ENCODE measurements at places on chromosomes 2 and 18.

- no peak for DNase-seq
Observed at GRCh38 chr2:226489775-226490541, 309.7 kb downstream of the IRS1 start.

DNA sequence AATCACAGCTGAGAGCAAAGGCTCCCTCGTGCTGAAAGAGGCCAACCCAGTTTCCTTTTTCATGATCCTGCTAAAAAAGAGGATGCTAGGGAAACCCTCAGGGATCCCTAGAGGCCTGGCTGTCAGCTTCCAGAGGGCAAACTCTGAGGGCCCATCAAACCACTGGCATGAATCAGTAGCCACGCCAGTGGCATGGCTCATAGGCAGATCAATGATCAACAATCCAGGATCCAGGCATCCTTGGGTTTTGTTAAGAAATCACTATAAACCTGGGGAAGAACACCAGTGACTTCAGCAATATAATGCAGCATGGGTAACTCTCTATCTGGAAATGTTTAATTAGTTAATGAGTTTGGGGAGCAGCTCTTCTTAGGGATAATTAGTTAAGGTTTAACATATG is 286.5 kb downstream of the C1D start:
- no peak for DNase-seq

GRCh38 chr2:75801234-75801982 is 90.7 kb upstream of the GCFC2 start:
- no peak for DNase-seq

GRCh38 chr2:227886149-227886548 is 14.7 kb downstream of the DAW1 start:
- no peak for DNase-seq

DNA sequence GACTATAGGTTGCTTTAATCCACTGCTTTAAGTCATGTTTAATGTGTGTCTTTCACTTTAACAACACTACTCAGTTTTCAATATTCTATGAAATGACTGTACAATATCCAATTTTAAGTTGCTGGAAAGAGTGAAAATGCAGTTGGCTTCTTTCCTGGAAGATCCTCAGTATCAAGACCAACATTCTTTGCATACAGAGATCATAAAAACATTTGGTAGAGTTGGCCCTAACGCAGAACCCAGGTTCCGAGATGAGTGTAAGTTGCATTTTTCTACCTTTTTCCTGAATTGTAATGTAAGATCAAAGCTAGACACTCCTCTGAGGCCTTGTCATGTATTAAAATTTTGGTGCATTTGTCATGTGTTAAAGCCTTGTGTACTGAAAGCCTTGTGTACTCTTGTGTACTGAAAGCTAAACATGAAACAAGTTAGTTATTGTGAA is 42.9 kb upstream of the TNFRSF11A start:
- DNase-seq: no peak

GRCh38 chr18:47679864-47680263 is 250.6 kb downstream of the SMAD2 start:
- no peak for DNase-seq

DNA sequence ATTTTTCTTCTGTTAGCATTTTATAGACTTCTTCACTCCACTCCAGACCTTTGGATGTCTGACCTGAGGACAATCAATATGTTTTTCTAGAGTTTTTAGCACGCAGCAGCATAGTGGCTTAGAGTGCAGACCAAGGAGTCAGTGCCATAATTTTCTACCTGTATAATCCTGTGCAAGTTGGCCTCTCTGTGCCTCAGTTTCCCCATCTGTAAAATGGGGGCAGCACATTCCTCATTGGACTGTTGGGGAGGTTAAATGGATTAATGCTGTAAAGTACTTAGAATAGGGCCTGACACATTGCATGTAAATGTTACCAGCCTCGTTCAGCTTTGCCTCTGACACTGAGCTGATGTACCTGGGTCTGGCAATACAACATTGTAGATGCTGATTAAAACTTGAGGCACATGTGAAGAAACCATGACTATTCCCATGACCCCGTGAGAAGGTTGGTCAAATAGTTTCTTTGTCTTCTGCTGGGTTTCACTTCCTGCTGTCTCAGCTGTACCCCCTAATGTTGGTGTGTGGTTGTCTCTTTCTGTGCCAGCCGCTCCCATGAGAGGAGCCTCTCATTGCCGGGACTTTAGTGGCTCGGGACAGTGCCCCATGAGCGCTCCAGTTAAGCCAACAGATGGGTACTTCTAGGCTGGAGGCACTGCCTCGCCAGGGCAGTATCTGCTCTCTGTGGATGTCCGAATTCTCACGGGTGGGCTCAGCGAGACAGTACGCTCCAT is 125.3 kb downstream of the SH3RF3 start:
- no peak for DNase-seq
